CD4-positive, alpha-beta T cell treated with Interleukin-4 for 1 hour (primary cell): ENCODE measurements at places on chromosomes 1 and 21.

DNA sequence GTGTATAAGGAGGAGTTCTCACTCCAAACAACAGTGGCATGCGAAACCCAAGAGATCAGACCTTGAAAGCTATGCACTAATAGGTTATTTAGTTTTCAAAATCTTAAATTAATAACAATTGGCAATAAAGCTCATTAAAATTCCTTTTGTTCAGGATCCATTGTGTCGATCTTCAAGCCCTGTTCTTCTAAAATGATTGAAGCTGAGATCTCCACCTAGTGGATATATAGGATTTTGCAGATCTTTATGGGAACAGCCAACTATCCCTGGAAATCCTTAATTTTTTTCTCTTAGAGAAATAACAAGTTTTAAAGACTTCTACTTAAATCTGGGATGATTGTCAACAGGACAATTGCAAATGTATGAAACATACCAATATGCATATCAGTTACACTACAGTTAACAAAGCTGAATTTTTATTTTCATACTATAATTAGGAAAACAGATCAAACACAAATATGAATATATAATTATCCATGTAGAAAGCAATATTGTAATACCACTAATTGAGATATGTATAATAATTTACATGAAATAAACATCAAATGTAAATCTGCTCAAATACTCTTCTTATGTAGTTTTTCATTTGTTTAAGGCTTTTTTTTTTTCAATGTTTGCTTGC is 43.3 kb downstream of the LRRC53 start:
- no peak for DNase-seq

GRCh38 chr1:11769274-11769673 is 7.3 kb downstream of the C1orf167 start:
- no peak for DNase-seq

DNA sequence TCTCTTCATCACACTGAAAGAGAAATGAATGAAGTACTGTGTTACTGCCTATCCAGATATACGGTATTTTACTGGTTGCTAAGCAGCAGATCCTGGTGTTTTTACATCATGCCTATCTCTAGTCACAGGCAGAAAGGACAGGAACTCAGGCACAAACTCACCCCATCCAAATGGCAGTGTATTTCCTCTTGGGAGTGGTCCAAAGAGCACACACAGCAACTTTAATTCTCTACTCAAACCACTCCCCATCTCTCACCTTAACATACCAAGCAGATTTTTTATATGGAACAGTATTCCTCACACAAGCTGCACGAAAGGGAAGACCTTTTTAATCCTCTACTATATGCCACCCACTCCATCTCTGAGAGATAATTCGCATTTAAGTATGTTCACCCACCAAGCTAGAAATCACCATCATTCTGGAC is 27.3 kb downstream of the EIF4G3 start:
- DNase-seq, result no peak

GRCh38 chr1:156401041-156401574 is 32.1 kb downstream of the RHBG start:
- DNase-seq, result no peak

DNA sequence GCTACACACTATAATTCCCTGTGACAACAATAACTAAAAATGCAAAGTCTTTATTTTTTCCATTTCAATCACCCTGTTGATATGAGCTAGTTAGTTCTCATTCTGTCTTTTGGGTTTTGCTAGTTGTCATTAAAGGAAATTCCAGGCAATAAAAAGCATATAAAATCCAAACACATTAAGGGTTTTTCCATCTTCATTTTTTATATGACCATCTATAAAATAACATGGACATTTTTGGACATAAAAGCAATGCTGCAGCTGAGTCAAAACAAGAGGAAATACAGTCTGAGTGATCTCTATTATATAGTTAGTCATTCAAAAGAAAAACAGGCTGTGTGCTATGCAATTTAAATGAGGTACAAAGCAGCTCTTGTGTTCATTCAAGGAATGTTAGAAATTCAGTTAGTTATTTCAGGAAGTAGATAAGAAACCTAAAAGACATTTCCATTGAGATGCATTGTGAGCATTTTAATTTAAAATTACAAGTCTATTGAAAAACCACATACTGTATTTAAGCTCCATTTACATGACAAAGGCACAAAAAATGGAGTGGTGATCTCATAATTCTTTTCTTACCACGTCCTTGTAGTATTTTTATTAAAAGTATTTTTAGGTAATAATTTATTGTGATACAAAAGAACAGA is 67.3 kb upstream of the BCL10 start:
- DNase-seq, result no peak

- no peak for DNase-seq
These were observed 43.7 kb upstream of the TEKT2 start for GRCh38 chr1:36040238-36040637.

DNA sequence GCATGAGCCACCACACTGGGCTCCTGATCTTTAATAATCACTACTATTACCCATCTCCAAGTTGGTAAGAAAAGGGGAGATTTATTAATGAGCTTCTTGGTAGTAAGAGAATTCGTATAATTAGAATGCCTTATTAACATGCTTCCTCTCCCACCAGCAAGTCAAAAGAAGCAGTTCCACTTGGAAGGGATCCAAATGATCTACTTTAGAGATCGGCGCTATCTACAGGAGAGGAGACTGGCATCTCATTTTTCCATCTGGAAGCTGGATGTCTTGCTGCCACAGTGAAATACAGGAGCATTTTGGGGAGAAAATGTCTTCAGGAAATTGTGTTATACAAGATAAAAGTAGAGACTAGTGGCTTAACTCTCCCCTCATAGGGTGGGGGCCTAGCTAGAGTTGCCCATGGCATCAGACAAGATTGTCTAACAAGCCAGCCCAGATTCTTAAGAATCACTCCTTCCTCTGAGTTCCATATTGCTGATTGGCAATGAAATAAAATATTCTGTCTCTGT is 33.6 kb upstream of the CAMSAP2 start:
- DNase-seq, result no peak

GRCh38 chr1:22922640-22923039 is 50.0 kb downstream of the LACTBL1 start:
- DNase-seq, result no peak

GRCh38 chr1:37174876-37175275 is 140.6 kb upstream of the GRIK3 start:
- no peak for DNase-seq

GRCh38 chr21:24076179-24076578 is 1531.1 kb downstream of the MRPL39 start:
- no peak for DNase-seq

DNA sequence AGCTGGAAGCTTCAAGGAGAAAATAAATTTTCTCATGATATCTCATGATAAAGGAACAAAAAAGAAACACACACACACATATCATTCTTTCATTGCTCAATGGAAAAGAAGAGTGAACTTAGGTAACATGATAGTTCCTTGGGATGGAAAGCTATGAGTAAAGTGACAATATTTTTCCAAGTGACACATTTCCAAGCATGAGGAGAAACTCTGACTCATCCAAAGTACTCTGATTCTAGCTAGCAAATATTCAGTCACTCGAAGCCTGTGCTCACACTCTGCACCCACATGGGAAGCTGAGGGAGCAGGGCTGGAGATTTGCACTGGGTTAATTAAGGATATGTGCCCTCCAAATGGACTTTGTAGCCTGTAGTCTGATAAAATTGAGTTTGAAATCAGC is 222.4 kb downstream of the LRRC40 start:
- DNase-seq, result no peak

- DNase-seq, result no peak
These were observed 23.6 kb downstream of the DYRK3 start for GRCh38 chr1:206658981-206659273.

DNA sequence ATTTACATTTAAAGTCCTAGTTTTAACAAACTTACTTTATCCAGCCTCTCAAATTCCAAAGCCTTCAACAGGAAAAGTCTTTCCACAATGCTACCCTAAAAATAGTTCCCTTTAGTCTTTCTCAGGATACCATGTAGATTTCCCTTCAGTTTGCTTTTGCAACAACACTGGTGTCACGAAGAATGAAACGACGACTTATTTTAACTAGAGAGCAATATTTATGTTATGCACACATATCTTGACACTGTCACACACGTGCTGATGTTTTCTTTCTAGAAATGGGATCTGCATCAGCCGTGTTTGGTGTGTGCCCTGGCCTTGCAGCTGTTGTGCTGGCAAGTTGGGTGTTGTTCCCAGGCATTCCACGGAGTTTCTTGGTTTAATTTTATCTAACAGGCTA is 75.5 kb downstream of the SIPA1L2 start:
- no peak for DNase-seq
